ENCODE measurements at places on chromosomes 4 and X.

GRCh38 chr4:90951037-90951436 is 823.8 kb downstream of the CCSER1 start:
- peak; percentile 74 for DNase-seq

DNA sequence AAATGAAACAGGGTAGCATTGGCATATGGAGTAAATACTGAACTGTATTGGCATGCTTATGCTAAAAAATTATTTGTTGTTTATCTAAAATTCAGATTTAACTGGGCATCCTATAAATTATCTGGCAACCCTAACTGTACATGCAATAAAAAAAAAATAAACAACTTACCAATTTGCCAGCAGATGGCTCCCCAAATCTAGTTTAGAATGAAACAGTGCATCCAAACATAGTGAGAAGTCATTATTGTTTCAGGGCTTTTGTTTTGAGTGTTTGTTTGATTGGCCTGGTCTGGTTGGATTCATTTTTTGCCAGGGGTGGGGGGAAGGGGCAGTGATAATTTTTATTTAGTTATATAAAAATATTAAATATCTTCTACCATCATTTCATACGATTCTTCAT is 12.8 kb upstream of the NSUN7 start:
- no peak for DNase-seq

- DNase-seq = no peak
These were observed 893 bp upstream of the METAP1 start for GRCh38 chr4:98994474-98995182.

DNA sequence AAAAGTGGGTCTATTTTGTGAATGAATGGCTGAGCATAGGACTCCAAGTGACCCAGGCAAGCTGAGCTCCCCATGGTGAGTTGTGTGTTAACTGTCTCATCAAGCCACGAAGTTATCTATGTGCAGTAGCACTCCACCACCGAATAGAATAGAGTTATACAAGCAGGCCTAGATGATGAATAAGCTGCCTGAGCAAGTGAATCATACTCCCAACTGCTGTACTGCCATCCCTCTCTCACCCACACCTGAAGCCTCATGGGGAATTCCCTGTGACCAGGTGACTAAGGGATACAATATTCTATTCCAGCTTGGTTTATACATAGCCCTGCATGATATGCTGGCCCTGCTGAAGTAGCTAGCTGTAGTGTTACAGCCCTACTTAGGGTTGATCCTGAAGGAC is 38.7 kb downstream of the KDM5C start:
- DNase-seq = peak; percentile 37

DNA sequence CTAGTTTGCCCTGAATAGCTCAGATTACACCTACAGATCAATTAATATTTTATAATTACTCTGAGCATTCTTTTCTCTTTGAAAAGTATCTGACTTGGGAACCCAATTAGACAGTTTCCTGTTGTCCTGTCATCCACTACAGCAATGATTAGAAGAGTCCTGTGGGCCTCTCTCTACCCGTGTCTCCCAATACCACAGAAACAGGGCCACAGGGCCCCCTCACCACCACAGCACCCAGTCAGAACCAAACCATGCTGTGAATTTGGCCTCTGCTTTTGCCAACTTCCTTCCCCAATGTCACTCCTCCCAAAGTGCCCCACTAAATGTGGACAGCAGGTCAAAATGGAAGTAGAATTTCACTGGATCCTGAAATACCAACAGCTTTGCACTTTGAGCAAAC is 10.3 kb downstream of the USP46 start:
- no peak for DNase-seq

- no peak for DNase-seq
These were observed 30.5 kb upstream of the COL25A1 start for GRCh38 chr4:109332926-109333464.

GRCh38 chr4:124768596-124769365 is 56.2 kb upstream of the ANKRD50 start:
- no peak for DNase-seq

GRCh38 chr4:8403173-8403753 is 37.3 kb downstream of the ACOX3 start:
- no peak for DNase-seq

- DNase-seq = no peak
These were observed 96.8 kb downstream of the MTMR1 start for GRCh38 chrX:150790021-150790420.

GRCh38 chrX:29487714-29488113 is 727.6 kb upstream of the MAGEB2 start:
- no peak for DNase-seq

GRCh38 chr4:83830138-83830888 is 294.4 kb downstream of the GPAT3 start:
- DNase-seq = no peak

GRCh38 chr4:128461291-128462102 is 173.9 kb upstream of the PGRMC2 start:
- peak; percentile 75 for DNase-seq

GRCh38 chr4:117096462-117096861 is 11.1 kb upstream of the TRAM1L1 start:
- DNase-seq = no peak

DNA sequence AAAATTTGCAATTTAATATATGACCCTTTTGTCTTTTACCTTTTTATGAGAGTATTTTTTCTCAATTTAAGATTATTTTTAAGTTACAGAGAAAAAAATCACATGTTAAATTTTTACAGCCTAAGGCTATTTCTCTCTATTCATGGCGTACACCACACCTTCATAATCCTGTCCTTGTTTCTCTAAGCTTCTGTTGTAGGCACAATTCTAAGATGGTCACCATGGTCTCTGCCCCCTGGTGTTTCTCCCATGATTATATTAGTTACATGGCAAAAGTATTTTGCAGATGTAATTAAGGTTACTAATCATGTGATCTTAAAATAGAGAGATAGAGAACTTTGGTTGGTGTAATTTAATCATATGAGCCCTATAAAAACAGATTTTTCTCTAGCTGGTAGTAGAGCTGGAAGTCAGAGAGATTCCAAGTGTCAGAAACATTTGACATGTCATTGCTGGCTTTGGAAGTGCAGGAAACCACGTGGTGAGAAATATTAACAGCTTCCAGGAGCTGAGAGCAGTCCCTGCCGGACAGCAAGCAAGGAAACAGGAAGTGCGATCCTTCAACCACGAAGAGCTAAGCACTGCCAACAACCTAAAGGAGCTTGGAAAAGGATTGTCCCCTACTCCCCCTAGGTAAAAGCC is 89.8 kb downstream of the EIF4E start:
- DNase-seq = peak; percentile 13

GRCh38 chr4:2138846-2139500 is 79.8 kb downstream of the NAT8L start:
- no peak for DNase-seq

DNA sequence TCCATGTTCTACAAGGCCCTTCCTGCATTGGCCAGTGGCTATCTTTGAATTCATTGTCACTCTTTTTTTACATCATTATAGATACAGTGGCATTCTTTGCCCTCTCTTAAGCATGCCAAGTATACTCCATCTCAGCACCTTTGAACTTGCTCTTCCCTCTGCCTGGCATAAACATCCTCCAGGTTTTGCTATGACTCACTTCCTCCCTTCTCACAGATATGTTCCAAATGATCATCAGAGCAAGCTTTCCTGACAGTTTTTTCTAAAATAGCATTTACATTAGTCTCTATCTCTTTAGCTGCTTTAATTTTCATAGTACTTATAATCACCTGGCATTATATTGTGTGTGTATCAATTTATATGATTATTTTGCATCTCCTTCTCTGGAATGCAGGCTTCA is 553.3 kb upstream of the MAGEB2 start:
- peak; percentile 40 for DNase-seq

DNA sequence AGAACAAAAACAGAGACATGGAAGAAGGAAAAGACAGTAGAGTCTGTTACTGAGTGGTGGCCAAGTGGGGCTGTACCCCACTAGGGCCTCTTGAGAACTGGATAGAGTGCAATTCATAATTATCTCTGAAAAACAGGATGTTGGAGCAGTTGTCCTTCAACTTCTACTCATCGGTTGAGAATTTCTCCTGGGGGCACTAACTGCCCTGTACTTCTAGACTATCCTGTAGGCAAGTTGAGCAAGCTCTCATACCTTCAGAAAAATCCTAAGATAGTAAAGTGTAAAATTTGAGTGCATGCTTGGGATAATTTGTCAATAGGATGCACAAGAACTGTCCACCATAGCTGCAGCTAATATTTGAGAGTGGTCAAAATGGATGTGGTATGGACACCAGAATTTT is 179.7 kb upstream of the CNKSR2 start:
- DNase-seq = no peak

- no peak for DNase-seq
These were observed 16.2 kb upstream of the NAT8L start for GRCh38 chr4:2042947-2043395.

DNA sequence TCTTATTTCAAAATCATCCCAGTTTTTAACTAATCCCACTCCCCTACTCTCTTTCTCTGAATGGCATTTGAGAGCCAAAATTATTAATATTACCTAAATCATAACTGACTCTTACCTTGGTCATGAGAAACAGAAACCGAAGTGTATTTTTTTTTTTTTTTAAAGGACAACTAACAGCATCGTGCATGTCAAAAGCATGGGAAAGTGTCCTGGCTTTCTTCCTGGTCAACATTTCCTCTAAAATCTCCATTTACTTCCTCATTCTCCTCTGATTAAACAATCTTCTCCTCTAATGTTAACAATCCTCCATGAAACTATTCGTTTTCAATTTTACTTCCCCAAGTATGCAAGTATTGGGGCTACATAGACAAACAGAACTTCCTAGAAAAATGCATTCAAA is 2.1 kb upstream of the STS start:
- no peak for DNase-seq

DNA sequence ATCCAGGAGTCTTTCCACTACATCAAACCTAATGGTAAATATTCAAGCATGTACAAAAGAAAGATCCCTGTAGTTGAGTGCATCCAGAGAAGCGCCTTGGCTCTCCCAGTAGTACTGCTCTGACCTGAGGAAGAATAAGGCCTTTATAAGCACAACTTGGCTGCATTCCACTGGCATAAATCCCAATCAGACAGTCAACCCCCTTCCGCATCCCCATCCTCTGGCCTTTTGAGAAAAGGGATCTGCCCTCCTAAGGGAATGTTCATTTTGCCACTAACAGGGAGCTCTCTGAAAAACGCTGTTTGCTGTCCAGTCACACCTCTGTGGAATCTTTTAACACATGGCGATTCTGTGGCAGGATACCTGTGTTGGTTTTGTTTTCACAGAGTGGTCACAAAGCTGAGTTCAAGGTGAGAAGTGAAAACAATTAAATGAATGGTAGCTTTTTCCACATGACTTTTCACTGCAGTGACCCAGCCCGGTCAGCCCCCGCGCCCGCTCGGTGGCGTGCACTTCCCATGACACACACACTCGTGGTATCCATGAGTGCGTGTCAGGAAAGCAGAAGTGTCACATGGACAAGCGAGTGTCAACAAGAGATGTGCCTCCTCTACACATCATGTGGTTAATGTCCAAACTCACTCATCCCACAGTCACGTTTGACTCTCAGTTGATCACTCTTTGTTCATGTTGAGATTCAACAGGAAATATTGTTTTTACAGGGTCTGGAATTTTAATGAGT is 112.2 kb upstream of the ENPP6 start:
- DNase-seq = no peak

GRCh38 chr4:9773471-9773870 is 8.0 kb upstream of the DRD5 start:
- no peak for DNase-seq

GRCh38 chr4:61319156-61319555 is 119.0 kb downstream of the ADGRL3 start:
- DNase-seq = no peak

DNA sequence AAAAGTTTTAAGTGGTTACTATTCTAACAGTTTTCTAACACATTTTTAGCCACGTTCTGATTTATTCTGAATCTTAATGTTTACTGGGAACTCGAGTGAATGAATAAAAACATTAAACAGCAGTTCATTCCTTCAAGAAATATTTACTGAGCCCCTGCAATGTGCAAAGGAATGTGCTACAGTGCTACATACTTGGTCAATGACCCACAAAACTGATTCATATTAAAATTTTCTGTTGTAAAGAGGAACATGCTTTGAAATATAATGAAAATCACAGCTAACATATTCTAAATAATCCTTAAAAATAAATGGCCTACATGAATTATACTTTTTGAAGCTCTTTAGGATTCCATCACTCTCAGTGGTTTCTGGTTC is 78.7 kb downstream of the ARAP2 start:
- DNase-seq = no peak

GRCh38 chrX:119758731-119759247 is 401 bp downstream of the SOWAHD start:
- DNase-seq = no peak

DNA sequence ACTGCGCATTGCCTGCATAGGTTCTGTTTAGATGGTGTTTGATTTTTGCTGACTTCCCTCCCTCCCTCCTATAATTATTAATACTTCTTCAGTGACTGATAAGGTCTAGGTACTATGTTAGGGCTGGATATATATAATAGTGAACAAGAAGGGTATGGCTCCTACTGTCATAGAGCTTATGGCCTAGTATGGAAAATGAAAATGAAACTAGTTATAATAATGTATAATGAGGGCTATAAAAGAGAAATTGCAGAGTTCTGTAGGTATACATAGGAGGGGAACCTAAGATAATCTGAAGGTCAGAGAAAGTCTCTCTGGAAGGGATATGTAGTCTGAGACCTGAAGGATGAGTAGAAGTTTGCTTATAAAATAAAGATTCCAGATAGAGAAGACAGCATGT is 102.1 kb downstream of the DCK start:
- DNase-seq = no peak

- DNase-seq = no peak
These were observed 27.4 kb downstream of the NOCT start for GRCh38 chr4:139042981-139043460.

- peak; percentile 20 for DNase-seq
These were observed 31.8 kb downstream of the HPGD start for GRCh38 chr4:174490451-174490961.

DNA sequence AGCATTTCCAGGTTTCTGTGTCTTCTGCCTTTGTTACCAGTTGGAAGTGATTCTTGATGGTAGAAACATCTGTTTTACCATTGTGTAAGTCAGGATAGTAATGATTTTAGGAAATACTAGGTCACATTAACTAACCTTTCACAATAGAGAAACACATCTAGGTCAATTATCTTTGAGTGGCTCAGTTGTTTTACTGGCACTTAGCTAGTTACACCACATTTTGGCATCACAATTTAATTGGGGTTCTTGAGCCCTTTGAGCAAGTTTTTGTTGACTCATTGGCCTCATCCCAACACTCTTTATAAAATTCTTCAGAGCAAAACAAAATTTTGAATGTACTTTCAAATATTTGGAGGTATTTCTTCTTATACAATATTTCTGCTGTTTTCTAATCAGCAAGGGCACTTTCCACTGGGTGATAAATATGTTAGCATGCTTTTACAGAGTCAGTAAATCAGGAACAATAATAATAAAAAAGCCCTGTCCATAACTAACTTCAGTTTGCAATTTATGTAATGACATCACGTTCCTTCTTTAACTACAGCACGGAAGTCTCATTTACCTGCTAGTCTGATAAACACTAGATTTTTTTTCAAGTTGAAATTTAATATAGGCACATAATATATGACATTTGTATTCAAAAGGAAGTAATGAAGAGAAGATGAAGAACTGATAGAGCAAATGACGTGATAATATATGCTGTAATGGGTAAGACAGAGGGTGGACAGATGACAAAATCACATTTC is 64.8 kb upstream of the GK2 start:
- no peak for DNase-seq
